ENCODE measurements at places on chromosomes 3 and 15.

GRCh38 chr15:39438260-39438659 is 142.6 kb upstream of the THBS1 start:
- DNase-seq, result no peak

- DNase-seq, result no peak
These were observed 824.6 kb upstream of the SEMA6D start for GRCh38 chr15:46892621-46893160.

- DNase-seq, result peak; percentile 59
These were observed 26.7 kb downstream of the HCN4 start for GRCh38 chr15:73341886-73342600.

GRCh38 chr3:13479332-13479581 is 849 bp upstream of the HDAC11 start:
- no peak for DNase-seq

DNA sequence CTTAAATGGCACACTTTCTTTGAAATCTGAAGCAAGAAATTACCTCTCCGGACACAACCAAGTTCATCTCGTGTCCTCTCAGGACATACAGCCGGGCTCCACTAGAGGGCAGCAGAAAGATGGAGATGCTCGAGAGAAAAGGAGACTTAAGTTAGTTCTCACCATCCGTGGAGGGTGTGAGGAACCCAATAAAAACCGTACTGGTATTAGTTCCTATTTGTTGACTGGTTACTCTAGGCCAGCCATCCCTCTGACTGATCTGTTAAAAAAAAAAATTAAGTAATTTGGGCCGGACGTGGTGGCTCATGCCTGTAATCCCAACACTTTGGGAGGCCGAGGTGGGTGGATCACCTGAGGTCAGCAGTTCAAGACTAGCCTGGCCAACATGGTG is 7.9 kb upstream of the CYP11A1 start:
- DNase-seq, result peak; percentile 22

DNA sequence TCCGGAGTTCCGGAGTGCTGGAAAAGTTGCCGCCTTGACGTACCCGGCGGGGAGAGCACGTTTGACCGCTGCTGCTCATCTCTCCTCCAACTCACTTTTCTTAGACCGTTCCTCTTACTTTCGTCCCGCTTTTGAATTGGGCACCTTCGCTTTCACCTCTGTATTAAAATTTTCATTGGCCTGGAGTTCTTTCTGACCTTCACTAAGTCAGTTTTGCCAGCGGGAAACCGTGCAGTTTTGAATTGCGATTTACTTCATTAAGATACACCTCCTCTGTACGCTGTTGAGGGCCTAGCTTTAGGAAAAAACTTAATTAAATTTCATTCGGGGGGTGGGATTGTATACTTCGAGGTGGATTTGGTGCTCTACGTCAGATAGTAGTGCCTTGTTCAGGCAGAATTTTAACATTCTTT is 1.3 kb downstream of the GMPS start:
- no peak for DNase-seq

DNA sequence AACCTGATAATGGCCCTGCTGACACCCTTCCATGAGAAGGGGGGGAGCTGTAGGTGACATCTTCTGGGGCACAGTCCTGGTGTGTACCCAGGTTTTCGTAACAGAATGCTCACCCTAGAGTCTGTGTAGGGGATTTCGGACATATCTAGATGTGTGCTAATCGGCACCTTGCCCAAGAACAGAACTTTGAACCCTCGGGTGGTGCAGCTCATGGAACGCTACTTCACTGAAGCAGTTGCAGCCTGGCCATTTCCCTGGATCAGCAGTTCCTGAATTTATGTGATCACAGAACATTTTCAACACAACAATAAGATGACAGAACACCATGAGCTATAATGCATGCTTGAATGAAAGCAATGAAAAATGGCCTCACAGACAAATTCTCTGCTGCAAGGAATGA is 57.5 kb upstream of the MUC13 start:
- DNase-seq, result no peak

DNA sequence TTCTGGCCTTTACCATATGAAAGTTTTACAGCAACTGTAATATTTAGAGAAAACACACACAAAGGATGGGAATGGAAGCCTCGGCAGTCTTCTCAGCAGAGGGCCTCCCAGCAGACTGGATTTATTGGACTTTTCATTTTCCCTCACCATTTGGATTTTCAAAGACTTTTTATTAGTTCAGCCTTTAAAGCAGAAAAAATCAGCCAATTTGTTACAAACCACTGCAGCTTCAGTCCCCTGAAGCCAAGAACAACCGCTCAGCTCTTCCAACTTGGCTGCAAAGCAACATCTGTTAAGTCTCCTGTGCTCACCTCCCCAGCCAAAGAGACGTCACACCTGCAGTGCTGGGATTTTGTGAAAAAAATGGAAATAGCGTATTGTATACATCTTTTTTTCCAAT is 120.8 kb downstream of the GMPS start:
- DNase-seq, result no peak

- DNase-seq, result no peak
These were observed 4.5 kb upstream of the PARP15 start for GRCh38 chr3:122572940-122573412.

GRCh38 chr15:81981908-81982307 is 63.9 kb downstream of the MEX3B start:
- no peak for DNase-seq

- peak; percentile 66 for DNase-seq
These were observed 37.7 kb downstream of the TM4SF4 start for GRCh38 chr3:149512073-149512782.

GRCh38 chr3:58630710-58631092 is 35.9 kb downstream of the FAM3D start:
- DNase-seq, result no peak

DNA sequence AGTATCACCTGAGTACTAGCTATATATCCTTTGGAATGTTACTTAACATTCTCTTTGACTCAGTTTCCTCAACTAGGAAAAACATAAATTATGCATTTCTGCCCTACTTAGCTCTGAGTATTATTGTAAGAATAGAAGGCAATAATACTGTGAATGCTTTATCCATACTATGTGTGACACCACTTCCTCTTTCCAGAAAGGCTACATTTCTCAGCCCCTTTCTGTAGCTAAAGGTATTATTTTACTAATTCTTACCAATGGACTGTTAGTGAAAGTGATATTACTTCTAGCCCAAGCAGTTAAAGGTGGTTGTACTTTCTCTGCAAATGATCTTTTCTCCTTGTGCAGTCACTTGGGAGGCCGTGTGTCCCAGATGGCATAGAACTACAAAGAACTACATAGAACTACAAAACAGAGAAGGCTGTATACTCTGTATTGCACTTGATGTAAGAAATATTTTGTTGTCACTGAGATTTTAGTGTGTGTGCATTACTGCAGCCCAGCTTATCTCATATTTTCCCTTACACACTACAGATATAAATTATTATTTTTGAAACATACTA is 35.1 kb downstream of the MYH15 start:
- DNase-seq, result no peak

GRCh38 chr15:83449937-83450506 is 2.9 kb downstream of the SH3GL3 start:
- no peak for DNase-seq

- no peak for DNase-seq
These were observed 48.7 kb upstream of the SKOR1 start for GRCh38 chr15:67776600-67776999.

DNA sequence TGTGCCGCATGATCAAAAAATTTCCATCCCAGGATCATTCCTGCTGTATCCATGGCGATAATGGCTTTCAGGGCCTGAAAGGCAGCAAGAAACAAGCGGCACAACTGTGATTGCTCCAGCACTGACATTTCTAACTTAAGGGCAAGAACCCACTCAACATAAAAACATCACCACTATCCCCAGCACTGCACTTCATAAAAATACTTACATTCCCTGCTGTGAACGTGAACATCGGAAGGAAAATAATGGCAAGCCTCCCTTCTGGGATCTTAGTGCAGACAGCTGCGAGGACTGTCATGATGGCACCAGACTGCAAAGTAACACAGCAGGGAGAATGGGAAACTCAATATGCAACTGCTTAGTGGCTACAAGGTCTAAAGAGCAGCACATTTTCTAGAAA is 8.1 kb upstream of the MAP6D1 start:
- DNase-seq, result no peak

GRCh38 chr3:113277414-113277813 is 66.1 kb downstream of the BOC start:
- DNase-seq, result no peak

DNA sequence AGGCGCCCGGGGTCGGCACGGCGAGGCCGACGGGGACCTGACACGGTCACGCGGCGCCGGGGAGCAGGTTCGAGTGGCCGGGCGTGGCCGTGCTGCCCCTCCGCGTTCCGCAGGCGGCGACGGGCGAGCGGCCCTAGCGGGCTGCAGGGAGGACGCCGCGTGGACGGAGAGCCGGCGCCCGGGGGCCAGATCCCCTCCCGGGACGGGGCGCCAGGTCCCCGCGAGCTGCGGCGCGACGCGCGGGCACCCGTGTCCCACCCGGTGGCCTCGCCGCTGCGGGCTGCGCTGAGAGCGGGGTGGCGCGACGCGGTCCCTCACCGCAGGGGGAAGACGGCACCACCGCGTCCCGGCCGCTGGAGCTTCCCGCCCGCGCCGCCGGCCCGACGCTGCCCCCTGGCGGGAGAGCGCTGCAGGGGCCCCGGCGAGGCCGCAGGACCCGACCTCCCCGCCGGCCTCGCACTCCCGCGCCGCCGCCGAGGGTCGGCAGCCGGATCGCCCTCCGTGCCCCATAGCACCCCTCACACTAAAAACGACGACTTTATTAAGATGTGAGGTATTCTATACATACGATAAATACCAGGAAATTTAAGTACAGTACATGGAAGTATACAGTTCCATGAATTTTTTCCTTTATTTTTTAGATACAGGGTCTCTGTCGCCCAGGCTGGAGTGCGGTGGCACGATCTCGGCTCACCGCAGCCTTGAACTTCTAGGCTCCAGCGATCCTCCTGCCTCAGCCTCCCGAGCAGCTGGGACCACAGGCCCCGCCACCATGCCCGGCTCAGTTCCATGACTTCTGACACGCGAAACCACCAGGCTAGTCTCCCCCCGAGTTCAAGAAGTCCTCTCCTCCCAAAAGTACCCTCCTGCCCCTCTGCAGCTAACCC is 1.3 kb upstream of the PIGZ start:
- peak; percentile 24 for DNase-seq

- DNase-seq, result no peak
These were observed 53.8 kb downstream of the UBE2E2 start for GRCh38 chr3:23256741-23257435.

DNA sequence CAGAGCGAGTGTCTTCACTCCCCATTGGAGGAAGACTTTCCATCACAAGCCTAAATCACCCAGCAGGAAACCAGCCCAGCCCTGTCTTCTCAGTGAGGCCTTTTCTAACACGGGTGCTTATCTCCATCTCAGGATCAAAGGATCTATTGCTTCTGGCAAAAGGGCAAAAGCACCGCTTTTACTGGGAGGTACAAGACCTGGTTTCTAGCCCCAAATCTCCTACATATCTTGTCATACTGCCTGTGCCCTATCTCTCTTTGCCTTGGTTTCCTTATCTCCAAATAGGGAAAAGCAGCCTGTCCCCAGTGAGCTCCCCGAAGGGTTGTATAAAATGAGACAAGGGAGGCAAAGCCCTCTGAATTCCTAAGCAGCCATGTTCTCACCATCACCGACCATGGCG is 5.2 kb downstream of the GLB1 start:
- DNase-seq, result no peak

GRCh38 chr3:190058521-190059241 is 62.0 kb downstream of the P3H2 start:
- no peak for DNase-seq

GRCh38 chr3:173957646-173958045 is 560.1 kb downstream of the NLGN1 start:
- no peak for DNase-seq

DNA sequence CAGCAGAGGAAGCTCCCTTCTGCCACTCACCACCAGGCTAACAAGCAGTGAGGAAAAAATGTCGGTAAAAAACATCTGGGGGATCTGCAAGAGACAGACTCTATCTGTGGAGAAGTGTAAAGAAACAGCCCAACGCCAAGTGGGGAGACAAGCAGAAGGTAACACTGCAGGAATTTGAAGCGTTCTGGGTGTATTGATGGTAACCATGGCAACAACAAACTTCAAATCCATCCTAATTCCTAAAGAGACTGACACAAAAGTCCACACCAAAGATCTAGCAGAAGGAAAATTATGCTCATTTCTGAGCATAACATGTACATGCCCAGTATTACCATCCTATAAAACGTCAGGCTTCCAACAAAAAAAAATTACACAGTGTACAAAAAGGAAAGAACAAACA is 449.3 kb downstream of the GABRB3 start:
- no peak for DNase-seq

DNA sequence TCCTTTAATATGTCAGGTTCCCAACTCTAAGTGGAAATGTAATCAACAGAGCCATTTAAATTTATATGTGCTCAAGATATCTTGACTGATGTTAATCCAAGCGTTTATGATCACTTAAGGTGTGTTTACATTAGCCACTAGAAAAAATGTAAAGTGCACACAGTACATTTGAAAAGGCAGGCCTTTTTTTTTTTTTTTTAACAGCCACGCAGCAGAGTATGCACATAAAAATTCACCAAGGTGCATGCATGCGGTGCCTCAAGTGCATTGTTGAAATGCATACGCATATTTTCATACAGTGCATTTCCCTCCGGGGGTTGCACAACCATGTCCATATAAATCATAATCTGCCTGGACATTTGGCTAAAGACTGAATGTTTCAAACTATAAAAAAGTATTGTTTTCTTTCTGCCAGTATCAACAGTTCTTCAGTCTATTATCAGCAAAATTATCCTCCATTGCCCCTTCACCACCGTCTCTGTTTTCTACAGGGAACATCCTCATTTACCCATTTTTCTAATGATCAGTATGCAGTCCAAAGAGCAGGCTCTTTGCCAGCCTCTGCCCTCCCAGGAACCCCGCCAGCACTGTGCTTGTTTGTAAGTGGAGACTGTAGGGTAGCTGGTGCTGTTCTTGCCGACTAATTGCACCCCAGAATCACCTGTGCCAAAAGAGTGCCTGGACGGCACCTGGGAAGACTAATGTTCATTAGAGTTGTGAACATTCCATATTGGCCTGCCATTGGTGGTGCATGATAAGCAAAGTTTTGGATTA is 611.2 kb upstream of the CFAP20DC start:
- DNase-seq, result no peak

- no peak for DNase-seq
These were observed 60.9 kb downstream of the IL12A start for GRCh38 chr3:160049565-160049964.

All from NCI-H446 treated with DMSO at 0.1 percent for 48 hours (cell line).